ENCODE measurements at places on chromosomes 3 and 15.
A peak's percentile ranks its signal among the peaks of the same experiment; 100 is the strongest.

GRCh38 chr3:82610236-82610635 is 848.8 kb upstream of the GBE1 start:
- DNase-seq: no peak

DNA sequence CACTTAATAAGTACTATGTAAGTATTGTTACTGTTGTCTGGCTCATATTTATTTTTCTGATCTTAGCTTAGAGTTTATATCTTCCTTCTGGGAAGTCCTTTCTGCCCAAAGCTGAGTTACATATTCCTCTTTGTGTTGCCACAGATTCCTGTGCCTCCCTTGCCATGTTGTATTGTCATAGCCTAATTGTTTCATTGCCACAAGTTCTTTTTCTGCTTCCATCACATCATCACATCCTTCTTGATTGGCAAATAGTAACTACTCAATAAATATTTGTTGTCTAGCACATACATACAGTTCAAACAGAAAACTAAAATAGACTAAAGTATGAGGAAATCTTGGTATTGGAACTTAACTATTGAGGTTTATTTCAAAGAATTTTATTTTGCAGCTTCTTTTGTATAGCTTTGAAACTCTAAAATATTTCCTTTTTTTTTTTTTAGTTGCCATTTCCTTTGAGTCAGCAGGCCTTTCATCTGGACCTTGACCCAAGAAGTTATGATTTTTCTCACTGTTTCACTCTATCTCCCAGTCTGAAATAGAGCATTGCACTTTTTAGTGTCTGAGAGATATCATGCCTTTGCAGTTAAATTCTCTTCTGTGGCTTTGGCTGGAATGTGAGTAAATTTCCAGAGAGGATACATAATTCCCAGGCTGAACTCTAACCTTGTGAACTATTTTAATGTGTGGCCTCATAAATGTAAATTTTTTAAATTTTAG is 98.2 kb downstream of the ZNF609 start:
- peak; percentile 3 for DNase-seq

DNA sequence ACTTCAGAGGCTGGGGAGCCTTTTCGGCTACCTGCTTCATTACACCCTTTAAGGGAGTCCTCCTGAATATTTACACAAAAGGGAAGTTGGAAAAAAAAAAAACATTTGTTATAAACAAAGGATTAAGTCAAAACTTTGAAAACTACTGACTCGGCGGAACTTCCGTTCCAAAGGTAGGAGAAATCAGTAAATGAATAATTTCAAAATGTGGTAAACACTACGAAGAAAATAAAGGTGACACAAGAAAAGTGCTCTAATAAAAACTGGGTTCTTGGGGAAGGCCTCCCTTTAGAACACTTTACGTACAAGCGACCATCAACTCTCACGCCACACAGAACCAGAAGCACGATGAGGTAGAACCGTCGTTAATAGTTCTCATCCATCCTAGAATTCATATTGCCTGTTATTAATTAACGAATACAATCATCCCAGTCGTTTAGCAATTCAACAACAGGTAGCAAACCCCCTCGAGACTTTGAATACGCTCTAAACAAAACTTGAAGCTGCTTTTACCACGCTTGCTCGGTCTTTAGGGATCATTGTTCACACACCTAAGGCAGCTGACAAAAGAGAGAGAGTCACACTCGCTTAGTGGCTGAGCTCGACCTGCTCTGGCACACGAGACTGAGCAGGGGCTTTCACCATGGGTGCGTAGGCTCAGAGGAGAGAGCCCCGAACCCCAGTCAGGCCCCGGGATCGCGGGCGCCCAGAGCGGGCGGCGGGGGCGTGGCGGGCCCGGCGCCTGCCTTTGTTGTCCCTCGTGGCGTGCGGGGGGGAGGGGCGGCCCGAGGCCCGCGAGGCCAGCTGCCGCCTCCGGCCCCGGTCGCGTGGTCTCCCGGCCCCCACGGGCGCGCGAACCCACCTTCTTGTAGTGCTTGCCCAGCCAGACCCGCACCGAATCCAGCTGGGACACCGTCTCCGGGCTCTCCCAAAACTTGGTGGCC is 680 bp downstream of the SMARCC1 start:
- DNase-seq: no peak

- DNase-seq: peak; percentile 45
Observed at GRCh38 chr15:28892789-28893610, 7.2 kb downstream of the APBA2 start.

DNA sequence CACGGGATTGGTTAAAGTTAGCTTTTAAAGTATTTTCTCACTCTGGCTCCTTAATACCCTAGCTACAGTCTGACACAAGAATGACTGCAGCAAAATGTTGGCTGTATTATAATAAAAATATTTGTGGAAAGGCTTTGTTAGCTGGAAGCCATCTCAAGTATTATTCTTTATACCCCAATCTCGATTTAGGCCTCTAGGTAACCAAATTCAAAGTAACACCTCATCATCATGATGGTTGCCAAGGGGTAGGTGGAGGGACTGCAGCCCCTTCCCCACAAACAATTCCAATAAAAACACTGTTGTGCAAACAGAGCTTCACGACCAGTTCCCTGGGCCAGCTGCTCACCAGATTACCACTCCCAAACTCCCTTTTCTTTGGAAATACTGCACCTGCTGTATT is 759 bp upstream of the GMPS start:
- no peak for DNase-seq

- DNase-seq: peak; percentile 39
Observed at GRCh38 chr3:113287803-113288648, 76.7 kb downstream of the BOC start.

- no peak for DNase-seq
Observed at GRCh38 chr3:71905426-71905825, 120.5 kb upstream of the PROK2 start.
